ENCODE measurements at places on chromosomes 16 and 17.

- DNase-seq, result no peak
Measured at GRCh38 chr16:66207139-66207882, 159.2 kb upstream of the CDH5 start.

GRCh38 chr16:12406158-12406557 lies 397.5 kb downstream of the CPPED1 start:
- no peak for DNase-seq

DNA sequence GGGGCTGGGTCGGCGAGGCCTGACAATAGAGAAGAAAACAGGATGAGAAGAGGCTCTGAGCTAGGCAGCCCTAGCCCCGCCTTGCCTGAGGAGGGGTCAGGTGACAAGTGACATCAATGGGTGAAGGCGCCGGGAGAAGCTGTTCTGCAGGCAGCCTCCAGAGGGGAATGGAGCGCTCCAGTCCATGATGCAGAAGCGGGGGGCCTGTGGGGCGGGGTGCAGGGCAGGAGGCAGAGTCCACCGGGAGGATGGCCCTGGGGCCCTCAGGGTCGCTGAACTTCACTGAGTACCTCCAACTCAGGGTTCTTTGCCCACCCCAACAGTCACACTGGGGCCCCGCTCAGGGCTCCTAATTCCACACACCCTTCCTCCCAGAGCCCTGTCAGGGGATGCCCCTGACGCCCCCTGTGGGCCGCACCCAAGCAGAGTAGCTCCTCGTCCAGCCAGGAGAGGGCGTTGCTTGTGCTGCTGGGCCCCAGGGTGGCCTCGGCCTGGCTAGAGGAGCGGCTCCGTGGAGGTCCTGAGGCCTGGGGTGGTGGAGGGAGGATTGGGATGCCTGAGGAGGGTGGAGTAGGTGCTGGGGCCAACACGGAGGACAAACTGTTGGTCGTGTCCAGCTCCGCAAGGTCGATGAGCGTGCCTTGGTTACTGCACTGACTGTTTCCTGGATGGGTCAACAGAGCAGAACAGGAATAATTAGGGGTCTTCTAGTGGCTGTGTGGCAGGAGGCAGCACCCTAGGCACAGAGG lies 20.8 kb downstream of the GGA3 start:
- peak; percentile 40 for DNase-seq

DNA sequence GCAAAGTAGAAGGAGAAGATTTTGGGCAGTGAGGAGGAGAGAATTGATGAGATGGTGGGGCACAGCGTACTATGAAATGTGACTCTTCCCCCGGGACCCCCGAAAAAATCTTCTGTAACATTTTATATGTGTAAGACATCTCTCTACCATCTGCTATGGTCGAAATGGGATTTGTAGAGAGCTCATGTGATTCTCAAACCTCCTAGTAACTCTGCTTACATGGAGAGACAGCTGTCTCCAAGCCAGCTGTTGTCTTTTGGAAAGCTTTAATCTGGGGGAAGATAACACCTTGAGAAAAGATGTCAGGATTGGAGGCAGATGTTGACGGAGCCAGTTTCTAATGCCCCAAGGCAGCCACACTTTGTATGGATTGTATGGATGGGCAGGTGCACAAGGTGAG lies 94.1 kb downstream of the PRKCB start:
- DNase-seq, result no peak

DNA sequence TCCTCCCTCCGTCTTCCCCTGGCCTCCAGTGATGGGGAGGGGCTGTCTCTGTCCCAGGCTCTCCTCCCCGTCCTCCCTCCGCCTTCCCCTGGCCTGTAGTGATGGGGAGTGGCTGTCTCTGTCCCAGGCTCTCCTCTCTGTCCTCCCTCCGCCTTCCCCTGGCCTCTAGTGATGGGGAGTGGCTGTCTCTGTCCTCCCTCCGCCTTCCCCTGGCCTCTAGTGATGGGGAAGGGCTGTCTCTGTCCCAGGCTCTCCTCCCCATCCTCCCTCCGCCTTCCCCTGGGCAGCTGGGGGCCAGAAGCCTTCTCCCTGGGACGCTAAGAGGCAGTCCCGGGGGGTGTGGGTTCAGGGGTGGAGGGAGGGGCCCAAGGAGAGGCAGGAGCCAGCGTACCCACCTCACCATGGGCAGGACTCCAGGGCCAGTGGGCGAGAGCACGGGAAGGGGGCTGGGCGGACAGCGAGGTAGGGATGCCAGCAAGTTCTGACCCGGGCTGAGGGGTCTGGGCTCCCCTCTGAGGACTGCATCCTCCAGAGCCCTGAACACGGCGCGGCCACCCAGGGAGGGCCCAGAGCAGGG lies 14.8 kb downstream of the UTS2R start:
- no peak for DNase-seq

DNA sequence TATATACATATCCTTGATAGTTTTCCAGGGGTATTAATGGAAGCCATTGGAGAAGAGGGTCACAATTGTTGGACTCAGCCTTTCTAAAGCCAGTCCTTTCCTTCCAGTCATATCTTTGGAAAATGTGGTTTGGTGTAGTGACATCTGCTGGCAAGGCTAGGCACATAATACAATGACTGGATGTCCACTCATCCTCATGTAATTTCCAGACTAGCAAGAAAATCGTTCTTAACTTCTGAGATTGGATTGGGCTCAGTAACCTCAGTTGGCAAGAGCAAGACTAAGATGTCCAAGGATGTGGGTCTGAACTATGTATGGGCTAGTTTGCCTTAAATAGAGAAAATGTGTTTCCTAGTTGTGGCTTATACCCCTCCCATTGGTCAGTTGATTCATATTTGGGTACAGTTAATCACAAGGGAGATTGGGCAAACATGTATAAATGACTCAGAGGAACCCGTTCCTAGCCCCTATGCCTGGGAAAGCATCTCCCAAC lies 8.7 kb upstream of the KAT7 start:
- DNase-seq, result peak; percentile 27

- DNase-seq, result no peak
Measured at GRCh38 chr17:62615503-62615902, 12.0 kb upstream of the MRC2 start.

DNA sequence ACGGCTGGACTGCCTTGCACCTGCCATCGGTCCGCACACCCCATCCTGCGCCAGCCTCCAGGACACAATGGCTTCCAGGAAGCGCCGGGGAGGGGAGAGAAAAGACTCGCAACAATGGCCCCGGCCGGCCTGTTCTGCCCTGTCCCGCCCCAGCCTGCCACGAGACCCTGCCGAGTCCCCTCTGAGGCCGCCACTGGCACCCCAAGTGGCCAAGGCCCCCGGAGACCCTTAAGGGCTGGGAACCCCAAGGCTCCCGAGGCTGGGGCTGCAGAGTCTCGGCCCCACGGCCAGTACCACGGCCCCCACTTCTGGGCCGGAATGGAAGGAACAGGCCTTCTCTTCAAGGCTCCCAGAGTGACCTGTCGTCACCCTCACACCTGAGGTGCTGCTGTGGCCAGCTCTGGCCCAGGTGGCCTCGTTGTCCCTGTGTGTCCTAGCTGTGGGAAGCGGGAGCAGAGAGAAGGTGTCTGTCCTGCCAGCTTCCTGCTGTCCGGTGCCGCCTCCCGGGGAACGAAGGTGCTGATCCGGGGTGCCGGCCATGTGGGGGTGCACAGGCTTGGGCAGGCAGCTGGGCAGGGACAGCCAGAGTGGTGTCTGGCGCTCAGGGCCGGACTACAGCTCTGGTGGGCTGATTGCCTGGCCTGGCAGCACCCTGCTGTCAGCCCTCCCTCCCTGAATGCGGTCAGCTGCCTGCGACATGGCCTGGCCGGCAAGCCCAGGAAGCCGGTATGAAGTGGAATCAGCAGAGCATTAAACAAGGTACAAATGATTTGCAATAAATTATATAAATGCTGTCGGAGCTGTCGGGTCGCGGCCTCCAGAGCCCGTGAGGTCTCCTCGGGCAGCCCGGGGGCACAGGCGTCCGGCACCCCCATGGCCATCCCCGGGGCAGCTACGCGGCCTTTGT lies 8.2 kb upstream of the CACNA1H start:
- DNase-seq, result no peak

- DNase-seq, result no peak
Measured at GRCh38 chr17:4362141-4362540, 4.3 kb downstream of the UBE2G1 start.

DNA sequence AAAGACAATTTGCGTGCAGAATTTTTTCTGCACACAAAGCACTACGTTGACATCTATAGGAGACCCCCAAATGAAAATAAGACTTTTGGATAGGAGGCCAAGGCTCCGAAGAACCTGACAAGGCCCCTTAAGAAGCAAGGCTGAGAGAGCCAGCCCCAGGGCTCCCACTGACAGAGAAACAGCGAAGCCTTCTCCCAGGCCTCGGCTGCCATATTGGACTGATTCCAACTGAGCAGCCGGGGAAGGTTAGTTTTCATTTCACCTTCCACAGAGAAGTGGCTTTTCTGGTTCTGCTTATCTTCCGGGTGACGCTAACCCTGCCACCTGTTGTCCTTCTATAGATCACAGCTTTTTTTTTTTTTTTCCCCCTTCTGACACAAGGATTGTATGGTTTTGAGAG lies 356.7 kb downstream of the SOX9 start:
- DNase-seq, result no peak

DNA sequence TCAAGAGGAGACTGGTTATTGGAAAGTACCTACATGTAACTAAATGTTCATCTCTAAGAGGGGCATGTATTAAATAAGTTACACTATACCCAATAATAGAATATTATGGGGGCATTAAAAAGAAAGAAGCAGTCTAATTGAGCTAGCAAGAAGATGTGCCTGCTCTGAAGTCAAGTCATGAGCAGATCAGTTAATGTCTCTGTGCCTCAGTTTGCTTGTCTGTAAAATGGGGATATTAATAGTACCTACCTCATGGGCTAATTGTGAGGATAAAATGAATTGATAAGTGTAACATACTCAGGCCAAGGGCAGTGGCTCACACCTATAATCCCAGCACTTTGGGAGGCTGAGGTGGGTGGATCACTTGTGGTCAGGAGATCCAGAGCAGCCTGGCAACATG lies 3.0 kb downstream of the CNGB1 start:
- no peak for DNase-seq

DNA sequence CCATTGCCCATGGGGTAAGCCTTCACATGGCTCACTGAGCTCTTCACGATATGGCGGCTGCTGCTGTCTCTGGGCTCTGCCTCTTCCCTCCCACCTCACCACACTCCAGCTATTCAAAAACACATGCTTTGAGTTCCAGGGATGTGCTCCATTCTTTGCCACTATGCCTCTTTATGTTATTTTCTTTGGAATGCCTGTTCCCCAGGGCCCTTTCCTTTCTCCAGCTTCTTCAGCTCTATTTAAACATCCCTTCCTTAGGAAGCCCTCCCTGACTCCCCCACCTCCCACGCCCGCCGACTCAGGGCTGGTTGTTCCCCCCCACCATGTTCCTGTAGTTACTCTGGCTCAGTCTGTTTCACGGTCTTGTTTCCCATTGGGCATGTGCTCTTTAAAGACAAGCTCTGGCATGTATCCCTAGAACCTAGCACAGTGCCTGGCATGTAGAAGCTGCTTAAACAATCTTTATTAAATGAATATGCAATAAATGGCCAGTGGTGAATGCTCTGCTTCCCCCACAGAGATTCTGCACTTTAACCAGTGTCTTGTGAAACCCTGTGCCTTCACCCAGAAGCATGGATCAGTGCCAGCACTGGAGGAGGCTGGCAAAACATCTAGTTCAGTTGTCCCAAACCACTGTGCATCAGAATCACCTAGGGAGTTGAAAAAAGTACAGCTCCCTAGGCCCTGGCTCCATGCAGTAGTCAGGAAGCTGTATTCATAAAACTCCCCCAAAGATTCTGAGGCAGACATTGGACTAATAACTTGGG lies 6.9 kb downstream of the MYCBPAP start:
- DNase-seq, result no peak

DNA sequence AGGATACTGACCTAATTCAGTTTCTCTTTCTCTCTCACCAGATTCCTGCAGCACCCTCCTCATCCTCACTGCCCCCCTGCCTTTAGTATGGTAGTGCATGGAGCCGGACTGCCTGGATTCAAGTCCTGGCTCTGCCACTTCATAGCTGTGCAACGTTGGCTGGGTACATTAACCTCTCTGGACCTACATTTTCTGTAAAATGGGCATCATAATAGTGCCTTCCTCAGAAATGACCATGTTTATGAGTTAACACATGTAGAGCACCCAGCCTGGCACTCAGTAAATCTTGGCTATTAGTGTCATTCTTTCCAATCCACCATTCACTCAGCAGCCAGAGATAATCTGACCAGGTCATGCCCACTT lies 7.3 kb downstream of the UNC119 start:
- no peak for DNase-seq

- no peak for DNase-seq
Measured at GRCh38 chr16:57704011-57704904, 9.7 kb downstream of the DRC7 start.

DNA sequence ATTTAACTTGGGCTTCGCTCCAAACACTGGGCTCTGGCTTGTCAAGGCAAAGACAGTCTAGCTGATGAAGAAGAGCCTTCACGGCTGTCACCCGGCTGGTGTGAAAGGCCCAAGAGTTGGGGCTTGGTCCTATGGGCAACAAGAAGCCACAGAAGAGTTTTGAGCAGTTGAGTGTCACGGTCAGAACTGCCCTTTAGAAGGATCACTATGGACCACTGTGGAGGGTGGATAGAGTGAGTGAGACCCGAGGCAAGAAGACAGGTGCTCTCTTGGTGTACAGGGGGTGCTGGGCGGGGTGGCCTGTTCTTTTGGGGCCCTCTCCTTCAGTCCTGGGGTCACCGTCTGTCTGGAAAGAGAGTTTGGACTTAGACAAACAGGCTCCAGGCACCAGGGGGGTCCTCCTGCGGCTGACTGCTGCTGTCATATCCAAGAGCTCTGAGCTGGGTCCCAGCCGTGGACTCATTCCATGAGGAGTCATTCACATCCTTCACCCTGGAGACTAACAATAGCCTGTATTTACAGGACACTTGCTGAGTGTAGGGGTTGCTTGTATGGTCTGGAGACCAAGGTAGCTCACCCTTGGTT lies 2.4 kb downstream of the PIMREG start:
- no peak for DNase-seq

- no peak for DNase-seq
Measured at GRCh38 chr16:27965801-27966200, 97.7 kb downstream of the GSG1L start.

GRCh38 chr17:18851201-18851600 lies 6.7 kb upstream of the PRPSAP2 start:
- DNase-seq, result no peak

- no peak for DNase-seq
Measured at GRCh38 chr16:71919035-71919434, 23.7 kb downstream of the IST1 start.

DNA sequence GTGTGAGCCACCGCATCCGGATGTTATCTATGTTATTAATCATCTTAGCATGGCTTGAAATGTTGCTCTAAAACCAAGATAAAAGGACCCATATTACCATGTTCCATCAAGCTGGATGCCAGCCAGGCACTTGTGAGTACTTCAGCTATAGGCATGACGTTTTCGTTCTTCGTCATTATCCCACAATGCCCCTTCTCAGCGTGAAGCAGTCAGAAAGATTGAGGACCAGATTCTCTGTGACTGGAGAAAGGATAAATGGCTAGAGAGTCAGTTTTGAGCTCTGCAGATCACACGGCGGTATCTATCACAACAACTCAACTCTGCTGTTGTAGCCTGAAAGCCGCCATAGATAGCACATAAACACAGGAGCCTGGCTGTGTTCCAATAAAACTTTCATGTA lies 29.8 kb upstream of the LCMT1 start:
- DNase-seq, result no peak

- no peak for DNase-seq
Measured at GRCh38 chr16:760065-760464, 469 bp upstream of the MSLN start.
